A673 (cell line): ENCODE measurements at places on chromosomes 1 and 21. TPM values are rescaled to one million over a fixed set of nuclear protein-coding genes. Genes with fewer than 3 reads are reported as not detected.

SAMSN1 gene
- total RNA-seq = not detected in 2 replicates

RAB29 gene
- 7.9 and 9.5 TPM in 2 replicates for total RNA-seq

PLXNA2 gene
- total RNA-seq = 0.06 TPM in 1 of 2 replicates, not detected in the other

- peaks cover 20% of the 10 kb centered on the region for H3K27me3 ChIP-seq
- H3K27ac ChIP-seq = no peak overlapping the region
- H3K4me1 ChIP-seq = peaks cover 10% of the 10 kb centered on the region
- DNase-seq = no peak
Observed at GRCh38 chr1:231625975-231626534, 535 bp upstream of the DISC1 start.

- peak; percentile 71 for DNase-seq
- H3K27me3 ChIP-seq = peaks cover 8% of the 10 kb centered on the region
- no peak overlapping the region for H3K27ac ChIP-seq
- H3K4me1 ChIP-seq = no peaks in the 10 kb centered on the region
Observed at GRCh38 chr1:170929835-170930554, 5.3 kb upstream of the MROH9 start.

- DNase-seq = no peak
- peaks cover 6% of the 10 kb centered on the region for H3K27me3 ChIP-seq
- no peak within 1 kb of the TSS for H3K27ac ChIP-seq
- H3K36me3 ChIP-seq = no peaks in the 10 kb centered on the region
Observed at GRCh38 chr1:160739098-160739511, at the start of gene SLAMF7. Gene SLAMF7 (plus strand): TSS chr1:160739247. CDS start chr1:160739302, 55 bp downstream.

GRCh38 chr1:85339089-85339488 is 62.7 kb upstream of the BCL10 start:
- peaks cover under 1% of the 10 kb centered on the region for H3K36me3 ChIP-seq
- DNase-seq = no peak
- H3K4me3 ChIP-seq = no peak overlapping the region
- H3K27me3 ChIP-seq = no peaks in the 10 kb centered on the region
- no peak overlapping the region for H3K27ac ChIP-seq
- peaks cover 54% of the 10 kb centered on the region for H3K4me1 ChIP-seq

DNA sequence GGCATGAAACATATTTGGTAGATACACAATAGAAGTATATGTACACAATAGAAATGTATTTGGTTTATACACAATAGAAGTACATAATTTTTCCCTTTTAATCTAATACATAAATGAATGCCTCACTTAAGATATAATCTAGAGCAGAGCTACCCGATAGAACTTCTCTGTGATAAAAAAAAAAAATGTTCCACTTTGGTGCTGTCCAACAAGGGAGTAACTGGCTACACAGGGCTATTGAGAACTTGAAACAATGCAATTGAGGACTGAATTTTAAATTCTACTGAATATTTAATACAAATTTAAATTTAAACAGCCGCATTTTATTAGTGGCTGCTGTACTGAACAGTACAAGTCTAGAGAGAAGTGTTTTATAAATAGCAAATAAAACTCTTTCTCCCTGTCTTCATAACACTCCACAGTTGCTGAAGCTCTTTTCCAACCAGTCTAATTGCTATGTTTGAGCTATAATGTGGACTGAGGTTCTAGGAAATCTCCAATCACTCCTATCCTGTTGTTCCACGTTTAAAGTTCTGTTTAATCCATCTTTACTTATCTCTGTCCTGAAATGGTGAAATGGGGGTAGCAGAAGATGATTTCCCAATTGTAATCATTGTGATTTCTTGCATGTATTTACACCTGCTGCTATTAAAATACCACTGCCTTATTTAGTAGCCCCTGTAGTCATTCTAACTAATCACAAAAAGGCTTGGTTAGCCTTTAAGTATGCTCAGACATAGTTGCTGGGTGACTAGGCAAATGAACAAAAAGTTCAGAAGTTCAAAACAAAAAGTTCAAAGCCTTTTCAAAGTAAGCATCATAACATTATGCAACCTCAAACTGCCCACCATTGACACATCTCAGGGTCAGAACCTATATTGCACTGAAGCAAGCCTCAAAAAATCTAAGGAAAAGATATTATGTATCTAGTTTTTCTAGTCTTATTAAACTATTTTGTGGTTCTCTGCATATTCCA is 192.3 kb upstream of the C1orf87 start:
- H3K27me3 ChIP-seq = peaks cover 42% of the 10 kb centered on the region
- no peaks in the 10 kb centered on the region for H3K36me3 ChIP-seq
- H3K27ac ChIP-seq = no peak overlapping the region
- no peaks in the 10 kb centered on the region for H3K4me1 ChIP-seq
- DNase-seq = no peak

EXO1 gene
- total RNA-seq = 37.7 and 46.6 TPM in 2 replicates

DNA sequence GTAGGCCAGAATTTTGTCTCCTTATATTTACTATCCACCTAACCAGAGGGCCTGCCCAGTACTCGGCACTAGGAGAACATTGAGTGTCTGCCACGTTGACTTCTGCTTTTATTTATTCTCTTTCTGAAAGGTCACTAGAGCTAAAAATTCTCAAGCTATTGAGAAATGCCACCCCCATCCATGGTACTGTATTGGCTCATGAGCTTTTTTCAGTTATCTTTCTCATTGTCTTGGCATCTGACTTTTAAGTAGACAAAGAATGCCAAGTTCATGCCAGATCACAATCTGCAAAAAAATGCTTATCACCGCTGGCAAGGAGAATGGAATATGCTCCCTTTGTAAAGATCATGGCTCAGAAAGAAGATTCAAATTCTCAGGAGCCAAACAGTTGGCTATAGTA is 49.8 kb upstream of the MROH9 start:
- H3K4me1 ChIP-seq = no peaks in the 10 kb centered on the region
- H3K27ac ChIP-seq = no peak overlapping the region
- H3K4me3 ChIP-seq = no peak overlapping the region
- H3K27me3 ChIP-seq = no peaks in the 10 kb centered on the region
- no peak for DNase-seq

- DNase-seq = no peak
- no peak overlapping the region for H3K27ac ChIP-seq
- peaks cover 7% of the 10 kb centered on the region for H3K36me3 ChIP-seq
Observed at GRCh38 chr1:39335216-39335615, 130.7 kb downstream of the MACF1 start.

DNA sequence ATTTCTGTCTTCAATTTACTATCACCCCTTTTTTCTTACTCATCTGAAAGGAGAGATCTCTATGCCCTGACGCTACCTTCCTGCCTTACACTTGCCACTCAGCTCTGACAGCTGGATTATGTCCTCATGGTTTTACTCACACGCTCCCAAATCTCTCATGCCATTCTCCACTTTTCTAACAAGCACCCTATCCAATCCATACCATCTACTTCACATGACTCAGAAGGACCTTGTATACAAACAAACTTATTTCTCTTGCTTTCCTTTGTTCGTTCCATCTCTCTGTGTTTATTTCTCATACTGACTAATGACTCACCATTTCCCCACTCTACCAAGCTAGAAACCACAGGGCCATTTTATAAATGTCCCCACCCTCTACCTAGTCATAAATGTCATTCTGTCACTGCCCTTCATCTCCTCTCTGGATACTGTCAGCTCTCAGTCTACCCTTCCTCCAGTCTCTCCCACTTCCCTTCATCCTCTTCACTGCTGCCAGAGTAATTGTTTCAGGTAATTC is 87.3 kb downstream of the USP24 start:
- no peaks in the 10 kb centered on the region for H3K27me3 ChIP-seq
- H3K36me3 ChIP-seq = peaks cover 85% of the 10 kb centered on the region
- H3K4me3 ChIP-seq = no peak overlapping the region
- no peaks in the 10 kb centered on the region for H3K4me1 ChIP-seq
- no peak for DNase-seq

GRCh38 chr1:230558324-230558723 is 84.0 kb upstream of the COG2 start:
- no peak overlapping the region for H3K27ac ChIP-seq
- H3K4me1 ChIP-seq = no peaks in the 10 kb centered on the region
- no peak overlapping the region for H3K4me3 ChIP-seq
- peaks cover 20% of the 10 kb centered on the region for H3K27me3 ChIP-seq

GRCh38 chr1:63665824-63666223 is 72.6 kb downstream of the PGM1 start:
- H3K27ac ChIP-seq = no peak overlapping the region
- H3K4me3 ChIP-seq = no peak overlapping the region
- H3K36me3 ChIP-seq = no peaks in the 10 kb centered on the region
- no peak for DNase-seq
- no peaks in the 10 kb centered on the region for H3K4me1 ChIP-seq
- no peaks in the 10 kb centered on the region for H3K27me3 ChIP-seq

BEST4 gene
- not detected in 2 replicates for total RNA-seq
